ENCODE measurements at places on chromosomes 5 and 9.

GRCh38 chr9:124855944-124856765, 2.9 kb downstream of the WDR38 start:
- no peak for DNase-seq

DNA sequence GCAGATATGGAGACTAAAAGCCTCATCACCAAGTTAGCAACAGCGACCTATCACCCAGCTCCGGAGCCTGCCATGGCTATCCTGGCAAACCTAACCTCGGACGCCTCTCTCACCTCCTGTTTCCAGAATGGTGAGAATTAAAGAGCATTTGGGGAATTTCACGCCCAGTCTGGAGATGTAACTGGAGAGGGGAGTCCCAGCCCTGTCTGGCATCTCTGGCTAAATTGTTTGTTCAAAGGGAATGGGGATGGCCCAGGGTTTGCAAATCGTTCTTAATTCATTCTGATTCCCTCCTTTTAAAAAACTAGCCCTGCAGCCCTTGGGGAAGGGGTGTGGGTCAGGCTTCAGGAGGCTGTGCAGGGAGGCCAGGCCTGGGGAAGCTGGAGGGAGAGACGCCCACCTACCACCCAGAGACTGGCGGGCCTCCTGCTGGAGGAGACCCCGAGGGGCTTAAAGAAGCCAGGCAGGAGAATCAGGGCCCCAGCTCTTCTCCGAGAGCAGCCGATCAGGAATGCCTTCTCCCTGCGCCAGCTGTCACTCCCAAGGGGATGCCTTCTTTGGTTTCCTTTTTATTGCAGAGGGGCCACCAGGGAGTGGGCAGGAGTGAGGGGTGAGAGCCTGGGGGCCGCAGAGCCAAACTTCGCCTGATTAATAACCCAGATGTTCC, 964 bp upstream of the COL5A1 start:
- DNase-seq: no peak

DNA sequence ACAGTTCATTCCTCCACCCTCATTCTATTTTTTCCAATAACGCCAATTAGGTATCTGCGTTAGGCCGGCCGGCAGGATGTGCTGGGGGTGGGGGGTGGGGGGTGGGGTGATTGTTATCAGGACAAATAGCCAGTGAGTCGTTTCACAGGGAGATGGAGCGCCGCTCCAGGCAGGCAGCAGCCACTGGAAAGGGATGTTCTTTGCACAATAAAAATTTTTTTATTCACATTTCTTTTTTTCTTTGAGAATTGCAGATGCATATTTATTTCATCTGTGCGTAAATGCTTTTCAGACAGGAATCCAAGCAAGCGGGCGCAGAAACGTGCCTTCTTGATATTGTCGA, 4.1 kb downstream of the LMX1B start:
- no peak for DNase-seq

DNA sequence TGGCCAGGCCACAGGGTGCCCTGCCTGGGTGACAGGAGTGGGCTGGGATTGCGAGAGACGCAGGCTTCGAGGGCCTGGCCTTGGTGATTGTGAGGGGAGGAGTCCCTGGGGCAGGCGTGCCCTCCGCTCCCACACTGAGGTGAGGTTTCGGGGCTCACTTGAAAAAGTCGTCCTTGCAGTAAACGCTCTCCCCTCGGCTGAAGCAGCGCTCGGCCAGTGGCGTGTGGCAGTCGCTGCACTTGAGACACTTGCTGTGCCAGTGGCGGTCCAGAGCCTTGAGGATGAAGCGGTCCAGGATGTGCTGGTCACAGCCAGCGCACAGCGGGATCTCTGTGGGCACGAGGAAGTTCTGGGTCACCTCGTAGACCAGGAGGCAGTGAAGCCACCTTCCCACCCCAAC, 4.5 kb downstream of the LHX3 start:
- DNase-seq: no peak

- DNase-seq: no peak
Measured at GRCh38 chr9:121672986-121673385, 21.6 kb downstream of the DAB2IP start.
